Right renal cortex interstitium (tissue), 3 donors: ENCODE measurements at places on chromosomes 16 and 17. TPM values are rescaled to one million over a fixed set of nuclear protein-coding genes. Genes with fewer than 3 reads are reported as not detected.

DNA sequence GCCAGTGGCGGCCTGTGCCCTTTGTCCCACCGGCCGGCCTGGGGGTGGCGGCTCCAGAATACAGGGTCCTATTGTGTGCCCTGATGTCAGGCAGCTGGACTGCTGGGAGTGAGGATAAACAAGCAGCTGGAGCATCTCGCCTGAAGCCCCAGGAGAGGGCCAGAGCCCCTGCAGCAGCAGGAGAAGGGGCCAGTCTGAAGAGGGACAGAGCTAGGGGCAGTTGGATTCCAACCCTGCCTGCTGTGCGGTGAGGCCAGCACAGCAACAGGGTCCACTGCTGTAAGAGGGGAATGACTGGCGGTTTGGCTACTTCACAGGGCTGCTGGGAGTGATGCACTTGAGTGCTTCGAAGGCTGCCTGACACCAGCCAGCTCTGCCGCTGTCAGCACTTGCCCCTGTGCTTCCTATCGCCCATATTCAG is 25.0 kb downstream of the RAB11FIP4 start:
- no peak for DNase-seq

GRCh38 chr16:15642557-15643047 is 352 bp downstream of the MARF1 start:
- DNase-seq = no peak

The GAST gene
- polyA plus RNA-seq = not detected

DNA sequence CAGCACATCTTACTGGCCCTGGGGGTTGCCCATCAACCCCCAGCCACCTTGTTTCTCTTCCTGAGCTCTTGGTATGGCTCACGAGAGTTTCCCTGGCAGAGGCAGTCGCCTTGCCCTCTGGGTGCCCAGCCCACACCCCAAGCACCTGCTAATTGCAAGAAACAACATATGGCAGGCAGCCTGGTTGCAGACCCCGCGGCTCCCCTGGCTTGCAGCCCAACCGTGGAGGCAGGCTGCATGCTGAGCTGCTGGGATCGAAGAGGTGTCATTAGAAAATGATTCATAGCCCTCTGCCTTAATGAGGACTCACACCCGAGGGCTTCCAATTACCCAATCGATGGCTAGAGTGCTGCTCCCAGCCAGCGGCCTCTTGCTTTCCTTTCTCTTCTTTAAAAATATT is 115.7 kb downstream of the TMEM114 start:
- DNase-seq = no peak

The HNF1B gene
- 112 TPM for polyA plus RNA-seq

DNA sequence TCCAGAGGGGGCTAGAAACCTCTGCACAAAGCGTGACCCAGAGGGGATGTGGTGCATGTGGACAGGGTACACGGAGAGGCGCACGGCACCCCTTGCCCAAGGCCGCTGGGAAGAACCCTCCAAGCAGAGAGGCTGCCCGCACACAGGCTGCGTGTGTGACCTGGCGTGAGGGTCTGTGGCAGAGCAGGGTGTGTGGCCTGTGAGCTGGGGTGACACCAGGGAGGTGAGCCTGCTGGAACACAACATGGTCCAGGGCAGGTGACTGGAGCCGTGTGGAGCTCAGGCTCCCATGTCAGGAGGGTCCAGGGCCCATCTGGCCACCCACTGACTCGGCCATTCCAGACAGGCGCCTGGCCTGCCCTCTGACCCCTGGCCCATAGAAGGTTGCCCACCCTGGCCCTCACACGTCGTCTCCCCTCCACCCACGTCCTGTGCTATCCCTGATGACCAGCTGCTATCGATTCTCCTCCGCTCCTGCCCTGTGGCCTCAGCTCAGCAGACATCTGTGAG is 14.8 kb upstream of the TMEM204 start:
- no peak for DNase-seq

DNA sequence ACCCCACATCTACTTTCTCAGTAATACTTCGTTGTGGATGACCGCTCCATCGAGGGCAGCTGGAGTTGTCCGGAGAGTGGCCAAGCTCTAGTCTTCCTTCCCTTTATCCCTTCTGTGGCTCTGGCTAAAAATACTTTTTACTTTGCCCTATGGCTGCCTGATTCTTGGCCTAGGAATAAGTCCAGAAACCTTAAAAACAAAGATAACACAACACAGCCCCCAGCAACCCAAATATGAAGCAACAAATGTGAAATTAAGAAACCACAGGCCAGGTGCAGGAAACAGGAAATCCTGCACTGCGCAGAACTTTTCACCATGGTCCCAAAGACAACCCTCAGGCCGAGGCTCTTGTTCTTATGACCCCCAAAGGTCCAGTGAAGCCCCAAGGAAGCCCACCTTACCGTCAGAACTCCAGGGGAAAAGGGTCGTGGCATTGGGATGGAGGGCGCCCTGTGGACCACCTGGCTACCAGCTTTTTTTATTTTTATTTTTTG is 26.0 kb downstream of the TK2 start:
- DNase-seq = no peak

The ABCA10 gene
- 1.5 TPM for polyA plus RNA-seq

- DNase-seq = peak; percentile 38
These were observed 1.2 kb downstream of the TMEM95 start for GRCh38 chr17:7356072-7356549.

The OTOP2 gene
- not detected for polyA plus RNA-seq

DNA sequence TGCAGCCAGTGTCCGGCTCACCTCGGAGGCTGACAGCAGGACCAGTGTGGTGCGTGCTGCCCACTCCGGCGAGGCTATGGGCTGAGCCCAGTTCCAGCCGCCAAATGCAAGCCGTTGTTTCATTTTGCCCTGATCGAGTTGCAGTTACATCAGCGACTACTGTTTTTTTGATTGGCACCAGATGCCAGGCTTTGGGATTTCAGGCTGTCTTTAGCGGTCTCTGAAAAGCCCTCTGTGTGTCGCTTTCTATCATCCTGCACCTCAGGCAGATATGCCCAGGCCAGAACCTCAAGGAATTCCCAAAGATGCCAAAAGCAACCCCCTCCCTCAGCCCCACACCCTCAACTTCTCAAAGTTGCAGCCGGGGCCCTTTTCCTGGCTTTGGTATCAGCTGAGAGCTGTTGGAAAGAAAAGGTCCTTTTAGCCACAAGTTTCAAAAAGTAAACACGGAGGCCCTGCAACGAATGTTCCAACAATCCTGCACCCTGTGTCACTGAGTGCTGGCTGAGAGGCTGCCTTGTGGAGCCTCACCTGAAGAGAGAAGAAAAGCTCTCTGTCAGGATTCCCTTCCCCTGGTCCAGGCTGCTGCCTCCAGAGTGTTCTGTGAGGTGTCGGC is 58.9 kb downstream of the WWP2 start:
- DNase-seq = no peak

The GRB7 gene
- 31.9 TPM for polyA plus RNA-seq

- no peak for DNase-seq
These were observed 87.7 kb downstream of the MYH10 start for GRCh38 chr17:8542599-8543502.

The CCDC200 gene
- polyA plus RNA-seq = 5.7 TPM

The SCARF1 gene
- polyA plus RNA-seq = 5.0 TPM

GRCh38 chr16:9125658-9126505 is 34.4 kb downstream of the HAPSTR1 start:
- DNase-seq = no peak

GRCh38 chr17:9676084-9676483 is 30.8 kb downstream of the USP43 start:
- no peak for DNase-seq

GRCh38 chr16:81435103-81435502 is 9.5 kb upstream of the CMIP start:
- DNase-seq = no peak

DNA sequence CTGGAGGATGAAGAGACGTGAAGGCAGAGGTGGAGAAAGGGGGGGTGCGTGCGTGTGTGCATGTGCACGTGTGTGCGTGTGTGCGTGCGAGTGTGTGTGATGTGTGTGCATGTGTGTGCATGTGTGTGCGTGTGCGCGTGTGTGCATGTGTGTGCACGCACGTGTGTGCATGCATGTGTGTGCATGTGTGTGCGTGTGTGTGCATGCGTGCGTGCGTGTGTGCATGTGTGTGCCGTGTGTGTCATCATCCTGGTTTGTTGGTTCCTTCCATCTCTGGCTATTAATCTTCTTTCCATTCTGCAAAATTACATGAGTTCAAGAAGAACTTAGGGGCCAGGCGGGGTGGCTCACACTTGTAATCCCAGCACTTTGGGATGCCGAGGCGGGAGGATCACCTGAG is 17.0 kb upstream of the RPL38 start:
- DNase-seq = no peak

The STX8 gene
- polyA plus RNA-seq = 72.6 TPM

- no peak for DNase-seq
These were observed 23.6 kb upstream of the SLC13A2 start for GRCh38 chr17:28449859-28450258.

- DNase-seq = no peak
These were observed 3.7 kb upstream of the CACNG1 start for GRCh38 chr17:67040652-67041051.

DNA sequence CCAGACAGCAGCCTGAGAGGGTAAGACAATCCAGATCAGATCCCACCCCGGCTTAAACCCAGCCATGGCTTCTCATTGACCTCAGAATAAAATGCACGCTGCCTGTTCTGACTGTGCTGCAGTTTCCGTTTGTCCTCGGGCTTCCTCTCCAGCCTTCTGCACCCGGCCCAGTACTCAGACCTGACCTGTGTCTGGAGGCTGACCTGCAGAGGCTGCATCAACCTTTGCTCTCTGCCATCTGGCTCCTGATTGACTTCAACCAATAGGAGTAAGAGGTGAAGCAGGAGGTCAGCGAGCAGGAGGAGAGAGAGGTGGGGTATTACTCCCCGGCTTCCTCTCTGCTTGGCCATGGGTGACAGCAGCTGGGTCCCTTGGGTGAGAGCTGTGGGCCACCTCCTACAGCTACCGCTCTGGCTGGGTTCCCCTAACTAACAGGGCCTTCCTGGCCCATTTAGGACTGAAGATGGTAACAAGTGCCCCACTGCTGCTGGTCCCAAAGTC is 46.7 kb downstream of the C16orf82 start:
- DNase-seq = no peak

GRCh38 chr17:78672005-78672404 is 94.8 kb upstream of the DNAH17 start:
- no peak for DNase-seq

- DNase-seq = no peak
These were observed 6.5 kb downstream of the MOSMO start for GRCh38 chr16:22014271-22014873.

- no peak for DNase-seq
These were observed 149.9 kb downstream of the CLEC16A start for GRCh38 chr16:11094075-11094856.
